ENCODE measurements at places on chromosomes 12 and 14.
A peak's percentile ranks its signal among the peaks of the same experiment; 100 is the strongest.

DNA sequence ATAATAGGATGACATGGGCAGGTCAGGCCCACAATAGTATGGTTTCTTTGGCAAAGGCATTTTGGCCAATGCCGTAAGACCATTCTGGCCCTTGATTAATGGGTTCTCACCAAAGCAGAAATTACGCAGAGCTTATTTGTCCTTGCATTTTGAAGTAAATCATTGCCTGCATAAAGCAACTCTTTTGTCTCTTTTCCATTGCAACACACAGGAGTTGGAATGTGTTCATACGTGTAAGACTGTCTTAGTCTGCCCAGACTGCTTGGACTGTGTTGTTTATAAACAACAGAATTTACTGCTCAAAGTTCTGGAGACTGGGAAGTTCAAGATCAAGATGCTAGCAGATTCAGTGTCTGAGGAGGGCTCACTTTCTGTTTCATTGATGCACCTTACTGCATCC lies 102.8 kb upstream of the NPAS3 start:
- DNase-seq, result no peak

DNA sequence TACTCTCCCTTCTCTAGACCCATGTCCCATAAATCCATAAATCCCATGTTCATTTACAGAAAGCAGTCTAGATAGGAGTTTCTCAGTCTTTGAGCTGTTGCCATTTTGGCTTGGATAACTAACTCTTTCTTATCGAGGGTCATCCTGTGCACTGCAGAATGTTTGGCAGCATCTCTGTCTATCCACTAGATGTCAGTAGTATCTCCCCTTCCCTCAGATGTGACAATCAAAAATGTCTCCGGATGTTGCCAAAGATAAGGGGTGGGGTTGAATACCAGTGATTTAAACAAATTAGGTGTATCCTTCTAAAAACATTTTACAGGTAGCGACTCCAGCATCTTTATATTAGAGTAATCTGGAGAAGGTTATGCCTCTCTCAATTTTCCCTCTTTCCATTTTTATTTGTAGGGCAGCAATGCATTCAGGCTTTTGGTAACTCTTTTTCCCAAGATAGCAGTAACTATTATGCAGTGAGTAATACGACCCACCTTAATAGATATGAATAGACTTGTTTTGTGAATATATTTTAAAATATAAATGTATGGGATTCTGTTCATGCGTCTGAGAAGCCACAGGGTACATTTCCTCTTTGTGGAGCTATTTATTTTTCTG lies 100.7 kb downstream of the LRRK2 start:
- no peak for DNase-seq

GRCh38 chr12:57896434-57897201 lies 44.7 kb upstream of the ATP23 start:
- no peak for DNase-seq

- DNase-seq, result no peak
Measured at GRCh38 chr14:22519877-22520685, 68.9 kb downstream of the DAD1 start.

DNA sequence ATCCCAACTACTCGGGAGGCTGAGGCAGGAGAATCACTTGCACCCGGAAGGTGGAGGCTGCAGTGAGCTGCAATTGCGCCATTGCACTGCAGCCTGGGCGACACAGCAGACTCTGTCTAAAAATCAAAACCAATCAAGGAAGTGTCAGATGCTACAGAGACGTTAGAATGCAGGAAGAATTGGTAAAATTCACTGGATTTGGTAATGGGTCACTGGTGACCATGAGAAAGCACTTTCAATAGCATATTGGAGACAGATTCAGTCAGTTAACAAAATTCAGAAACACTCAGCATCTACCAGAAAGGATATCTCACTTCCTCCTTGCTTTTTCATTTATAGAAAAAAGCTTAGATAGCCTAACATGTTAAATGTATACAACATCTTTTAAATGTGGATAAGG lies 17.5 kb downstream of the BIN2 start:
- no peak for DNase-seq

DNA sequence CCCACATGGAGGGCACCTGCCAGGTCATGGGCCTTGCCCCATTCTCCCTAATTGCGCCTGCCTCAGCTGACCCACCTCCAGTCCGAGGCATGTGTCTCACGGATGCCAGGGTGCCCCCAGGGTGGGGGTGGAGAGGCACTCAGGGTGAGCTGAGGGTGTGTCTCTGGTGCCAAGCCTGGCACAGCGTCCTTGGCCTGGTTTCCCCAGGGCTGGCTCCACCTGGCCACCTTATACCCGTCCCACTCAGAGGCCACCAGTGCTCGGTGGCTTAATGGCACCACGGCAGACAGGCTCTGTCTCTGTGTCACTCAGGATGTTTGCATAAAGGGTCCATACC lies 33.6 kb upstream of the TDRD9 start:
- DNase-seq, result no peak

DNA sequence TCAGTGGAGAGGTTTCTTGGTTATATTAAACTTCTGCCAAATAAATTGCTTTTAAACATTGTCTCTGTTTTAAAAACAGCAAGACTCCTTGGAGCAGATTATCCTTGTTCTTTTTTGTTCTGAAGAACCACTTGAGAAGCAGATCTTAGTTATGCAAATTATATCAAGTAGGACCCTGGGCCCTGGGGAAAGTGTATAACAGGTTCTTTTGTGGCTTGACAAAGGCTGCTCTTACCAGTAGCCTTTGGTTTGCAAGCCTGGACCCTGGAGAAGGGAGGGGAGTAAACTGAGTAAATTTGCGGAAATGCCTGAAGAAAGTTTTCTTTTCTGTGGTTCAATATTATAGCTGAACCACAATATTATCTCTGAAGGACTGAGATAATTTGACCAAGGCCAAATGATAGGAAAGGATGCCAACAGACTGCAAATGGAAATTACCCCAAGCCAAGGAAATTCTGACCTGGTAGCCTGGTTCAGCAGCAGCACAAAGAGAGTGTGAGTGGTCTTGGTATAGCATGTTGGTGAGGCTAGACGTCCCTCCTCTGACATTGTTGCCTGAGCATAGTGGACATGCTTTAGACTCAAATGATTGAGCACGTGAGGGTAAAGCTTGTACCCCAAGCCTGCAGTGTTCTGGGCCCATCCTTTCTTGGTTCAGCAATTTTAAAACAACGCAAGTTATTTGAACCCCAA lies 30.4 kb upstream of the SIX1 start:
- no peak for DNase-seq

GRCh38 chr14:90810806-90811205 lies 5.4 kb downstream of the TTC7B start:
- no peak for DNase-seq

GRCh38 chr12:77995436-77996167 lies 164.9 kb downstream of the NAV3 start:
- DNase-seq, result no peak

DNA sequence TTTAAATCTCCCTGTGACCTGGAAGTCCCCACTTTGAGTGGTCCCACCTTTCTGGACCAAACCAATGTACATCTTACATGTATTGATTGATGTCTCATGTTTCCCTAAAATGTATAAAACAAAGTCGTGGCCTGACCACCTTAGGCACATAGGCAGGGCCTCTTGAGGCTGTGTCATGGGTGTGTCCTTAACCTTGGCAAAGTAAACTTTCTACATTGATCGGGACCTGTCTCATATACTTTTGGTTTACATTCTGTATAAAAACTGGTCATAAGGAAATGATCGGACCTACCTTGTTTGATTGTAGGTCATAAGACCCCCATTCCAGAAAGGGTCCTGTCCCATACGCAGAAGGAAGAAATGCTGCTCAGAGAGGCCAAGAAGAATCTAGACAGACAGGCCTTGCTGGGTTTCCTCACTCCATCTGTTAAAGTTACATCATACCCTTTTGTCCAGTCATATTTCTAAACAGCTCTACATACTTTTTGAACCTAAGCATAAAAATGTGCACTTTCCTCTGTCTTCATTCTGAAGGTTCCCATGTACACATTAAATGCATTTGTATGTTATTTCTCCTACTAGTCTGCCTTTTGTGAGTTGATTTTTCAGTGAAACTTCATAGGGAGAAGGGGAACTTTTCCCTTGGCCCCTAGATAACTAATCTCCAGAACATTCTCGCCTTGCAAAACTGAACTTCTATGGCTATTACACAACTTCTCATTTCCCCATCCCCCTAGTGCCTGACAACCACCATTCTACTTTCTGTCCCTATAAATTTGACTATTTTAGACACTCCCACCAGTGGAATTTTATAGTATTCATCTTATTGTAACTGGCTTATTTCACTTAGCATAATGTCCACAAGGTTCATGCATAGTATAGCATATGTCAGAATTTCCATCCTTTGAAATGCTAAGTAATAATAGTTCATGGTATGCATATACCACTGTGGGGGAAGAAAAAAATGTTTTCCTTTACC lies 30.2 kb upstream of the CPM start:
- DNase-seq, result no peak

- no peak for DNase-seq
Measured at GRCh38 chr12:18429366-18429765, 168.0 kb downstream of the PIK3C2G start.

DNA sequence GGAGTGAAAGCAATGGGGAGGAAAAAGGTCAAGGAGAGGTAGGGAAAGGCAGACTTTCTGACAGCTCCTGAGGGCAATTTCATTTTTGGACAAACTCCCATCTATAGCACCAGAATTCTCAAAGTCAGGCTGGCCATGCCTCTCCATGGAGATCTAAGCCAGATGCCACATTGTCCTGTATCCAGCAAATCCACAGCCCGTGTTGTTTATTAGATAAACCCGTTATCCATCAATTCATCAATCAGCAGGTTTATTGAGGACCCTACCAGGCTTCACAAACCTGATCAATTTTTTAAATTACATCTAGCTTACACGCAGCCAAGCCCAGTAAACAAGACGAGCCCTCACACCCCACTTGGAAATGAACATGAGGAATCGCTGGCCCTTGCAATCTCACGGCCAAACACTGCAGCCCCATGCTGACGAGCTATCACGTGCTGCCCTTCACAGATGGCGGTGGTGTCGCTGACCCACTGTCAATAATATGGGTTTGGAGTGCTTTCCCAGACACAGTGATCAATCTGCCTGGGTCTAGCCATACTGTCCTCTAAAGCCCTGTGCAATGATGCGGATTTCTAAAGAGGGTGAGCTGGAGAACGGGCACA lies 332.9 kb downstream of the DPF3 start:
- no peak for DNase-seq

GRCh38 chr12:12221560-12221959 lies 45.3 kb downstream of the LRP6 start:
- no peak for DNase-seq

GRCh38 chr14:105844047-105844630 lies 317.8 kb downstream of the TMEM121 start:
- DNase-seq, result no peak

DNA sequence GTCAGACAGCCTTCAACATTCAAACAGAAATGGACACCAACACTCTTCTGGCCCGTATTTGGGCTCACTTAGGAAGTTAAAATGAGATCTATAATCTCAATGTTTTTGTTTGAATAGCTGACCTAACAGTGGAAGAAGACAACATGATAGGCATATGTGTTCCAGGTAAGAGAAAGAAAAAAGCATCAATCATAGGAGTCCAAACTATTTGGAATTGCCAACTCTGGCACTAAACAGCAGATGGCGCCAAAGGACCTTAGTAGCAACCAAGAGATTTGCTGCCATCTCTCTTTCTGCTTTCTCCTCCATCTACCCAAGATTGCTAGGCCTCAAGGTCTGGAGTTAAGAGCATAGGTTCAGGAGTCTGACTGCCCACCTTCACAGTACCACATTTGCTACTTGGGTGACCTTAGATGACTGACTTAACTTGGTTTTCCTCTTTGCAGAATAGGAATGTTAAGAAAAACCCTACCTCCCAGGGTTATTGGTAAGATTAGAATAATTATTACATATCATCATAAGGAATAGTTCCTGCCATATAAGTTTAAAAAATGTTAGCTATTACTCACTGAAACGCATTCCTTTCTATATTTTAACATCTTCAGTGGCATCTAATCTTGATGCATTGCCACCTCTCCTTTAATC lies 30.2 kb downstream of the PEX5 start:
- DNase-seq, result peak; percentile 55

DNA sequence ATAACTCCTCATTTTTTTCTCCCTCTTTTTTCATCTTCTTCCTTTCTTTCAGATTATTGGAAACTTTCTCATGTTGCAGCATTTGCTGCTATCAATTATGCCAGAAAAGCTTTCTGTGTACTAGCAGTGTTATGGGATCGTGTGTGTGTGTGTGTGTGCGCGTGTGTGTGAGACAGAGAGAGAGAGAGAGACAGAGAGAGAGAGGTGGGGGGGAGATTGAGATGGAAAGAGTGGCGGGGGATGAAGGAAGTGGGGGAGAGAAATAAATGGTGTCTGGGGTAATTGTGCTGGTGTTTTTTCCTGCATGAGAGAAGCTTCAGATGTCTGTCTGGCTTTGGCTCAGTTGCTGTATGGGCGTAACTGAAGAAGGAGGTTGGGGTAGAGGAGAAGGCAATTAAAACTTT lies 268.9 kb downstream of the RAD51B start:
- DNase-seq, result no peak

- DNase-seq, result peak; percentile 43
Measured at GRCh38 chr12:123223241-123223668, 9.7 kb downstream of the MPHOSPH9 start.

GRCh38 chr14:54637270-54638134 lies 70.6 kb downstream of the SAMD4A start:
- no peak for DNase-seq

DNA sequence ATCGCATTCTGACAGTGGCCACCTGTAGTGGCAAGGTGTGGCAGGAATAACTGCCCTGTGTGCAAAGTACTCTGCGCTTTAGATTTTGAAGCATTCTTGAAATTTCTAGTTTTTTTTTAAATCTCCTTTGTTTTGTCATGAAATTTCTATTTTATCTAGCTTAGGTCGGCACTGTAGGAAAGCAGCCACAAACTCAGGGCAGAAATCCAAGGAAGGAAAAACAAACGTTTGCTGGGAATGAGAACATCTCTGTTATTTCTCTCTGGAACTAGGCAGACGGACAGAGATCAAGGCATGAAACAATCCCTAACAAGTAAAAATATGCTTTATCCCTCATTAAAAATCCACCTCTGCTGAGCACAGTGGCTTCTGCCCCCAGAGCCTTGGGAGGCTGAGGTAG lies 1.3 kb upstream of the NR2C1 start:
- no peak for DNase-seq

DNA sequence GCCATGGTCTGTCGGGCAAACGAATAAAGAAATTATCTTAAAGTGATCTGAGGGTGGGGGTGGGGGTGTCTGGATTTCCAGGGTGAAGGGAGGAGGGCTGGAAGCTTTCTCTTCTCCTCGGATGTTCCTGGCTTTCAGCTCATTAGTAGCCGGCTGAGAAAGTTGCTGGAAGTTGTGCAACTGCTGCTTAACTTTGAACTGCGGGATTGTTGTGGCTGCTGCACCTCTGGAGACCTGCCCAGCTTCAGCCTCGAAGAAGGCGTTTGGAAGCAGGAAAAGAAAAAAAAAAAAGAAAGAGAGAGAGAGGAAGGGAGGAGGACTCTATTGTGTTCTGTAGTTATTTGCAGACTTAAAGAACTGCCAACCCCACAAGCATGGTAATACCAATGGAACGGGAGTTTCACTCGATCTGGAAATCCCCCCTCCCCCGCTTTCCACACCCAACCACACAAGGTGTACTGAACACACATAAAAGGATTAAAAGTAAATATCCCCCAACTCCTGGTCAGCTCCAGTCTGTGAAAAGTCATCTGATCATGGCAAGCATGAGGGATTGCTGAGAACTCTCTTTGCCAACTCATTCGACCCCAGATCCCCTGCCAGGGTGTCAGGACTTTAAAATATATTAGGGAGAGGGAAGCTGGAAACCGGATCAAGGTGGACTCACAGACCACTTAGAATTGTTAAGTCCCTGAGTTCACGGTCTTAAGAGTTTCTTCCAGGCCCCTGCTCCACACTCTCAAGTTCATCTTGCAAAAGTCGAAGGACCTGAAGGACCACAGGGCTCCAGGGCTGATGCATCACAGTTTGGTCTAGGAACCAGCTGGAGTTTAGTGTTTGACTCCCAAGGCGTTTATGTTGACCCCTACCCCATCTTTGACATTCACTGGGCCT lies at the start of gene RASSF9:
RASSF9 (minus strand) TSS at position 213 of the 894 bp plus-strand sequence; CDS start at position 5, 208 bp downstream.
- DNase-seq, result no peak
